CD4-positive, alpha-beta T cell treated with Interleukin-10 for 1 hour (primary cell): ENCODE measurements at places on chromosomes 12 and 14.
A peak's percentile ranks its signal among the peaks of the same experiment; 100 is the strongest.

DNA sequence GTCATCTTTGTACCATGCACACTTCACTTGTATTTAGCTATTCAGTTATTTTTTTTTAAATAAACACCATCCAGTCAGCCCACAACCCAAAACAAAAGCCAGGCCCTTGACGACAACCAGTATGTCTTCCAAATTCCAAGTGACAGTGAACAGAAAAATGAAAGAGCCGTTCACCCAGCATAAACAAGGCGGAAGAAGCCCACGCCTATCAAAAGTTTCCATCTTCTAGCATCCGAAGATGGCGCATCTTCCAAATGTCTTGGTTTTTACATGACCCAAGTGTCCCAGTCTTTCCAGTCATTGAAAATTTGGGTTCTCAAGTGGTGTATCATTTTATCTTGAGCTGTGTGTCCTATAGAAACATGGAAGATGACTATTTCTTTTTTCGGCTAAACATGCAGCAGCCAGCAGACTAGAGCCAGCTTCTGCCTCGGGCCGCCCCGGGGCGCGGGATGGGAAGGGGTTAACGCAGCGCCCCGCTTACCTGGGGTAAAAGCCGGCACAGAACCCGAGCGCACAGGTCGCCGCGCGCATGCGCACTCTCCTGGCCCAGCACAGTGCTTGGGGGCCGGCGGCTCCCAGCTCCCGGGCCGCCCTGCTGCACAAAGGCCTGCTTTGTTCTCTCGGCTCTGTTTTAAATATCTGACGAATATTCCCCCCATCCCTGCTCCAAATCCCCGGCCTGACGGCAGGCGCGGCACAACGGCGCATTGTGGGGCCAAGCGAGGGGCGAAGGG is 164.8 kb downstream of the ZFP36L1 start:
- peak; percentile 57 for DNase-seq

DNA sequence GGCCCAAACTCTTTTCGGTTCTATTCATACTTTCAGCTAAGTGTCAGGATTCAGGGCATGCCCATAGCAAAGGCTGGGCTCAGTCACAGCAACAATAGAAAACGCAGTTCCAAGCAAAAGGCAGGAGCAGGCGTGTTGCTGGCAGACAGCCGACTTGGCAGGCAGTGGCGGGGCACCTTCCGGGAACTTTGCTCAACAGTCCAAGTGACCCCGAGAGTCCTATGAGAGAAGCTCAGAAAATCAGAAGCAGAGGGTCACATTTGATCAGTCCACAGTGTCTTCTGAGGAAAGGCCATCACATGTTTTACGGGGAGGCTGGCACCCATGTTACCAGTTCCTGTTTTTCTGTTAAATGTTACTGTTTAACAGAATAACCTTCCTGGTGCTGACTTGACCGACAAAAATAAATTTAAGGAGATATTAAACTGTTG is 115.0 kb downstream of the DACT1 start:
- peak; percentile 8 for DNase-seq

DNA sequence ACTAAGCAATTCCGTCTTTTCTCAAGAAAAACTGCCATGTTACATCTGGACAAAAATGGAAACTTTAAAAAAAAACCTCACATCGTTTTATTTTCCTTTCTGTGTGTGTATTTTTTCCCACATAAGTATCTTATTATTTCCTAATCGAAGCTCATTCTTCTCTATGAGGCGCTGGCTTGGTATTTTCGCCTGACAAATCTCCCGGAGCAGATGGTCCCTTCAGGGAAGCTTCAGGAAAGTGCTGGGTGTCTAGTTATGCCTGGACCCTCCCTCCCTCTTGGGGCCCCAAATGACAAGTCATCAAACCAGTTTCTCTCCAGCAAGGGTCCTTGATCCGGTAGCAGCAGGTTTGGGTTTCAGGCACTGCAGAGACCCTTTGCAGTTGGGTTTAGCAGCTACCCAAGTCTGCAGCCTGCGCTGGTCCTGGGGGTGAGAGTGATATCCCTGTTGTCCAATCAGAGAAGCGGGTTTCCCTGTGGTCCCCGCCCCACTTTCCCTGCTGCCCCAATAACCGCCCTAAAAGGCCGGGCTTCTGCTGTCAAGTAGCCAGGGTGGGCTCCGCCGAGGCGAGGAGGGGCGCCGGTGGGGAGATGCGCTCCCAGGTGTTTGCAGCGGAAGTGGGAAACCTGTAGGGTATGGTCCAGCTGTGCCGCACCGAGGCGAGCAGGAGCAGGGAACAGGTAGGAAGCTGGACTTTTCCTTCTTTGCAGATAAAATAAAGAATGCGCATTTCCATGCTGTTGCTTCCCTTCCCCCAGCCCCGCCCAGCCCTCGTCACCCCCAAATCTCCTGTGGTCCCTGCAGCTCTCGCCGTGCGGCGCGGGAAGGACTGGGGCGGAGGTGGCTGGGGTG is at the start of gene CNTN1:
Gene CNTN1, plus strand, starts transcription at position 527 of the 852 bp plus-strand sequence.
- no peak for DNase-seq

- no peak for DNase-seq
These were observed 129.2 kb upstream of the ARHGAP5 start for GRCh38 chr14:31947680-31948595.

GRCh38 chr14:70658899-70659298 is 17.2 kb downstream of the TTC9 start:
- DNase-seq, result peak; percentile 53

- no peak for DNase-seq
These were observed 97.8 kb downstream of the VRK1 start for GRCh38 chr14:96894966-96895365.

DNA sequence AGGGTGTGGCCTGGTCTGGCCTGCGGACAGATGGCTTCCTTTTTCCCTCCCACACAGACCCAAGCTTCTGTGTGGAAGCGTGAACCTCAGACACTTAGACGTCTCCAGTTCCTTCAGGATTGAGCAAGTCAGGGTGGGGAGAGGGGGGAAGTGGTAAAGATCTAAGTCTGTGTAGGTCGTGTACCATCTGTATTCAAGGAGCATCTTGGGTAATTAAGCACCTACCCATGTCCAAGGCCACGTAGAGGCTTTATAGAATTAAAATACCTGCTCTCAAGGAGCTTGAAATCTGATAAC is 1.7 kb downstream of the AVIL start:
- DNase-seq, result no peak

DNA sequence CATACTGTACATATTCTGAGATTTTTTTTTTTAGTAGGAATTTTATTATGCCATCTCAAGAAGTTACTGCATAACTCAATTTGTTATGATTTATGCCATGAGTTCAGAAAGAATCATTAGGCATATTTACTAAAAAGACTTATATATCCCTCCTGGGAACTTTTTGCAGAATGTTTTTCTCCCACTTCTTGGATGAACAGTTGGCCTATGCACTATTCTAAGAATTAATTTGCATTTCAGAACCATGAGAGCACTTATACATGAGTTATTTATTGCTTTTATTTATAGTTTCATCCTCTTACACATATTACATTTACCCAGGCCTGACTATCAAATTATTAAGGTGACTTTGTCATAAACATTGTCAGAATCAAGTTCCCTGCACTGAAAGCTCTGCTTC is 6.3 kb upstream of the LRIG3 start:
- no peak for DNase-seq

DNA sequence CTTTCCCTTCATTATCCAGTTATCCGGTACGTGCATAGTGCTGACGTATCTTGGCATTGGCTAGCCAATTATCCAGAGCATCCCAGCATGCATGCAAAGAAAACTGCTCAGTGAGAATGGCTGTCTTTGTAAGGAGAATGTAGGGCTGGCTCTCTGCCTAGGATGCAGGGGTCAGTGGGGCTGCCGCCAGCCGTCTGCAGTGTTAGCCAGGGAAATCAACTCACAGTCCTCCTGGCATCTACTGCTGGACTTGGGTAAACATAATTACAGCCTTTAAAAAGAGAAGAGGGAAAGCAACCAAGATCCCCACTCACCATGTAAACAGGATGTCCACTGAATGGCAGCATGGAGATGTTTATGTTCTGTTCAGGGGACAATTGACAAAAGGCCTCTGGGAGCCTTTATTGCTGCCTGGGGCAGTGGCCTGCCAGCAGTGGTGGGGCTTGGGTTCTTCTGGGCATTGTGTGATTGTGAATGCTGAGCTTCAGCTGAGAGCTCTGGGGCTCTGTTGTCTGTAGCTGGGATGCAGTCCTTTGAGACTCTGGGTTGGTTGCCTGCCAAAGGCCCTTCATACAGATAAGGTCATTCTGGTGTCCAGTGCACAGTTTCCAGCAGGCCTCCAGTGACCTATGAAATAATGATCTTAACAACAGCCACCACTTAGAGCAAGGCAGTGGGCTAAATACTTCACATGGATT is 121.8 kb downstream of the TBC1D30 start:
- DNase-seq, result no peak

GRCh38 chr14:20469890-20470602 is 840 bp downstream of the PNP start:
- DNase-seq, result peak; percentile 57

DNA sequence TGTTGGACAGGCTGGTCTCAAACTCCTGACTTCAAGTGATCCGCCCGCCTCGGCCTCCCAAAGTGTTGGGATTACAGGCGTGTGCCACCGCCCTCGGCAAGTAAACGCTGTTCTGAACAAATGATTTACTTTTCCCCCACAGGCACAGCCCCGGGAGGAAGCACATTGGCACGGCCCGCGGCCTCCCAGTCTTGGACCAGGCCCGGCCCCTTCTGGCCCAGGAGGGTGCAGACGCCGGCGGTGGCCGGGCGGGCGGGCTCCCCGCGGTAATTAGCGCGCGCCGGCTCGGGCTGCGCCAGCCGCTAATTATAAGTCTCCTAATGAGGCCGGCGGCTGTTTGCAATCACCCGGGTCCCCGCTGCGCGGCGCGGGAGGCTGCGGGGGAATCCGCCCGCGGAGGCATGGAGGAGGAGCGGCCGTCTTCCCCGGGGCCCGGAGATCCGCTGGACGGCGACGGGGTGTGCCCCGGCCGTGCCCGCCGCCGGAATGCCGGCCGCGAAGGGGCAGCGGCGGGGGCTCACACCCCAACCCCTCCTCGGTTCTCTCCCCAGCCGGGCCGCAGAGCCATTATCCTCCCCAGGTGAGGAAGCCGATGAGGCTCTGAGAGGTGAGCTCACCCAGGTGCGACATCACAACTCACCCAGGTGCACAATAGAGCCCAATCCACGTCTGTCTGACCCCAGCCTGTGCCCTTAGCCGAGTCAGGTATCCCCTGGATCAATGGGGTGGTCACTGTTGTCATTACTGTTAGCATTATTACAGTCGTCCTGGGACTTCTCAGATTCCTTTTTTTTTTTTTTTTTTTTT is 3.3 kb upstream of the POP5 start:
- DNase-seq, result peak; percentile 65

DNA sequence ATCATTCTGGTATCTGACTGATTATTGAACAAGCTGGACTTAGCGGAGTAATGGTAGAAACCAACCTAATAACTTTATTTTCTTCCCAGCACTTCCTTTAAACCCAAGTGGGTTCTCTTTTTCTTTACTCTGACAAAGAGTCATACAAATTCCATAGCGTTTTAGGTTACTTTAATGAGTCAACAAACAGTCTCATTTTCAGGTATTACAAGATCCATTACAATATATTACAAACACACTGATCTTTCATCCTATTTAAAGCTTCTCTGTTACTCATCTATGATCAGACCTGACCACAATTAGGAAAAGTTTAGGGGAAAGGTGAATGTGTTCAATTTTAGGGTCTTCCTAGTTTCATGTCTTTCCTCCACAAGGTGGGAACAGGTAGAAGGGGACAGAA is 39.4 kb upstream of the PTPRQ start:
- no peak for DNase-seq

GRCh38 chr14:96424109-96424989 is 32.4 kb downstream of the AK7 start:
- peak; percentile 72 for DNase-seq

DNA sequence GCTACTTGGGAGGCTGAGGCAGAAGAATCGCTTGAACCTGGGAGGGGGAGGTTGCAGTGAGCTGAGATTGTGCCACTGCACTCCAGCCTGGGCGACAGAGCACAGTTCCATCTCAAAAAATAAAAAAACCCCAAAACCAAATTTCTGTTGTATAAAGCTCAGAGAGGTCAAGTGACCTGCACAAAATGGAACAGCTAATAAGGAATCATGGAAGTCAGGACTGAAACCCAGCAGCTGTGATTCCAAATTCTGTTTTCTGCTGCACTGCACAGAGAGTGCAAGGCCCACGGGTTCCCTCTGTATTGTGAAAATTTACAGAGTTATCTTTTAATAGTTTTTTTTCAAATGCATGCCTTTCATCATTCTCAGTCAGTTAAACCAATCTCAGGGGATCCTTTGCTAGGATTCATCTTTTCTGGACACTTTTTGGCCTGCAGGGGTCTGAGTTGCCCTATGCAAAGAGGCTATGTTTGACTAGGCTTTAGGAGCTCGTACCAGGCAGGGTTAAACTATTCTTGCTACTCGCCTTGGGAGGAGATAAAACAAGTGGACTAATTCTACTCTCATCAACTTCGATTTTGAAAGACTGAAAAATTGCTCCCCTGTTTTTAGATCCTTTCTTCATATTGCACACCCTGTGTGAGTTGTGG is 26.1 kb upstream of the AACS start:
- DNase-seq, result no peak

GRCh38 chr12:25438638-25439037 is 114.4 kb downstream of the LMNTD1 start:
- no peak for DNase-seq

DNA sequence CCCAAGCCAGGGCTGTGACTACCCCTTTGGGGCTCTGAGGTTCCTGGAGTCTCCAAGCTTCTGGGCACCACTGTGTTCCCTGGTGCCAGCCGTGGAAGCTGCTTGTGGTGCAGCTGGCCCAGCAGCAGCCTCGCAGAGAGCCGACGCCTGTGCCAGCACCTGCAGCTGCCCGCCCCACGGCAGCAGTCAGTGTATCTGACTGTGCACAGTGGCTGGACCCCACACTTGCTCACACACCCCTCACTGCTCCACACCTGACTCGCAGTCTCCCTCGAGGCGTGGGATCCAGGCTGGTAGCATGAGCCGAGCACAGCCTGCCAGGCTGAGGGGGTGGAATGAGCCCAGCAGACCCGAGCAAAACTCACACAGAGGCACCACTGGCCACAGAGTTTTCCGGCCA is 325.2 kb downstream of the PCNX1 start:
- no peak for DNase-seq

- no peak for DNase-seq
These were observed 66.8 kb downstream of the C14orf132 start for GRCh38 chr14:96105926-96106441.

- no peak for DNase-seq
These were observed 1.9 kb downstream of the SGPP1 start for GRCh38 chr14:63725786-63726460.

DNA sequence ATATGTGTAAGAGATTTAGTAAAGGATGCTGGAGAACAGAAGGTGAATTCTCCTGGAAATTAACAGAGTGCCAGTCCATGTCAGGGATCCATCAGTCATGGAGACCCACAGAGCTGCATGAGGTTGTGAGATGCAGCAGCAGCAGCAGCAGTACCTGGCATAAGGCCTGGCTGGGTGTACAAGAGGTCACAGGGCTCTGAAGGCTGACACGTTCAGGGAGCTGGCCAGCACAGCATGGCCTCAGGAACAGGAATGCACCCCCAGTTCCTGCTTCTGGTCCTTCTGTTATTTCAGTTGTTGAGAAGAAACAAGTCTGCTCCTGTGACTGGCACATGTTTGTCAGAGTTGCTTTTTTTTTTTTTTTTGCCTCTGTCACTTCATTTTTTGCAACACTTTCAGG is 210.8 kb downstream of the CNTN1 start:
- DNase-seq, result no peak
